NCI-H2107 (cell line): ENCODE measurements at places on chromosomes 13 and 19.

DNA sequence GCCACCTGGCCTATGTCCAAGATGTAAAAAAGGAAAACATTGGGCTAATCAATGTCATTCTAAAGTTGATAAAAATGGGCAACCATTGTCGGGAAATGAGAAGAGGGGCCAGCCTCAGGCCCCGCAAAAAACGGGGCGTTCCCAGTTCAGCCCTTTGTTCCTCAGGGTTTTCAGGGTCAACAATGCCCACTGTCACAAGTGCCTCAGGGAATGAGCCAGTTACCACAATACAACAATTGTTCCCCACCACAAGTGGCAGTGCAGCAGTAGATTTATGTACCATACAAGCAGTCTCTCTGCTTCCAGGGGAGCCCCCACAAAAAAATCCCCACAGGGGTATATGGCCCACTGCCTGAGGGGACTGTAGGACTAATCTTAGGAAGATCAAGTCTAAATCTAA, 112.5 kb downstream of the ZNF486 start:
- no peak for DNase-seq

- DNase-seq, result no peak
Measured at GRCh38 chr13:32752311-32752710, 166.1 kb downstream of the PDS5B start.

- DNase-seq, result peak; percentile 43
Measured at GRCh38 chr19:12611361-12611699, 610 bp downstream of the ZNF791 start.

DNA sequence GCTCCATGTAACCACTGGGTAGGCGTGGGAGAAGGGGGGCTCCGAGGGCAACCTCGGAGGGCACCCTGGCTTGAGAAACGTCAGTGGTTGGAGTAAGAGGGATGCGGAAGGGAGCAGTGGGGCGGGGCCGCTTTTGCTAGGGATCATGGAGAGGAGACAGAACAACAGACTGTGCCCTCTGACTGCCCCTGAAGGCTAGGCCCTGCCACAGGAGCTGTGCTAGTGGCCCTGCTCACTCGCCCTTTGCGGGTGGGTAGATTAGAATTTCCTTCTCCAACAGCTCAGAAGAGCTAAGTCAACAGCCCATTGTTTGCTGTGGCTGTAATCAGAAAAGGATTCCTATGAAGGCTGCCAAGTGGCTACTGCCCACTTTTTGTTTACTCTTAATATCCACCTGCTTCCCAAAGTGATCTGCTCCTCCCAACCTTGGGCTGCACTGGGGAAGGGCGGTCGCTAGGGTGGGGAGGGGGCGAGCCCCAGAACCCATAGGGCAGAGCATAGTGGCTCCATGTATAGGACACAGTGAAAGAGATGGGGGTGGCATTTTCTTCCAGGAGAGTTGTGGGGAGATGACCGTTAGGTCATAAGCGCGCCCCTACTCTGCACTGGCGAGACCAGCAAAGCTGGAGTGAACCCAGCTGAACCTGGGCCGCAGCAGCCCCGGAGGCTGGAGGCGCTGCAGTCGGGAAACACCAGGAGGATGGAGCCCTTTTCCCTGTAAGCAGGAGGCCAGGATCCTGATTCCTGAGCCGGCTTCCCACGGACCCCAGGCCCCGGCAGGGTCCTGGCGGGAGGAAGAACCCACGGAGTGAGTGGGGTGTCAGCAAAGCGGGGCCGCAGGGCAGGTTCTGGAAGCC, 1.9 kb upstream of the C1QTNF9 start:
- DNase-seq, result no peak

DNA sequence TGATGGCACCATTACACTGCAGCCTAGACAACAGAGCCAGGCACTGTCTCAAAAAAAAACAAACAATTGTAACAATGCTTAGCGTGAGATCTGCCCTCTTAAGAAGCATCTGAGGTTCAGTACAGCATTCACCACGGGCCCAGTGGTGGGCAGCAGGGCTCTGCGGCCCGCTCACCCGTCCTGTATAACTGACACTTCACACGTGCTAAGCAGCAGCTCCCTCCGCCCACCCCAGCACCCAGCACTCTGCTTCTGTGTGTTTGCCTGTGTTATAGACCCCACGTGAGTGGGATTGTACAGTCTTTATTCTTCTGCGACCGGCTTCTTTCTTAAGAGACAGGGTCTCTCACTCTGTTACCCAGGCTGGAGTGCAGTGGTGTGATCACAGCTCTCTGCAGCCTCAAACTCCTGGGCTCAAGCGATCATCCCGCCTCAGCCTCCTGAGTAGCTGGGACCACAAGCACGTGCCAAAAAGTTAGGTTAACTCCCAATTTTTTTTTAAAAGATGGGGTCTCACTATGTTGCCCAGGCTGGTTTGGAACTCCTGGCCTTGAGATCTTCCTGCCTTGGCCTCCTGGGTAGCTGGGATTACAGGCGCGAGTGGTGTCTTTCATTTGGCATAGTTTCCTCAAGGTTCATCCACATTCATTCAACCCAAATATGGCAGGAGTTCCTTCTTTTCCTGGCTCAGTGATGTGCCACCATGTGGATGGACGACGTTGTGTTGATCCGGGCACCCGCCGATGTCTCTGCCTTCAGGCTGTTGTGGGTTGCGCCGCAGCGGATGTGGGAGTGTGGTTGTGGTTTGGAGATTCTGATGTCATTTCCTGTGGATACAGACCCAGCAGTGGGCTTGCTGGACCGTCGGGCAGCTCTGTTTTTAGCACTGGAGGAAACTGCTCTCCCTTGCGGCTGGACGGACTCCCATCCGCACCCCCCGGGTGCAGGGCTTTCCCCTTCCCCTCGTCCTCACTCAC, 170.0 kb downstream of the KDM4B start:
- DNase-seq, result no peak

DNA sequence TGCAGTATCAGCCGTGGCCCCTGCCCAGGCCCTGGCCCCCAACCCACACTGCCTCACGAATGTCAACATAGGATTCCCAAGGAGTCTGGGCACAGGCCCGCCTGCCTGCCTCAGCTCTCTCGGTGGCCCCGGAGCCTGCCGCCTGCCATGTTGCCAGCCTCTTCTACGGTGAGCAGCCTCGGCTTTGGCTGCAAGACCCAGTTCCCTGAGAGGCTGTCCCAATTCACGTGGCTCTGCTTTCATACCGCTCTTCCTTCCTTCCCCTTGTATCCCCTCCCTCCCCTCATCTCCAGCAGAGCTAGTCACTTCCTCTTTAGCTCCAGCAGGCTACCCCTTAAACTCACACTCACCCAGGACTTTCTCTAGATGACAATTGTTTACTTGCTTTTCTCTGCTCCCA, 42.7 kb downstream of the SERP2 start:
- no peak for DNase-seq

GRCh38 chr19:2045501-2046045, 5.5 kb downstream of the MKNK2 start:
- no peak for DNase-seq

DNA sequence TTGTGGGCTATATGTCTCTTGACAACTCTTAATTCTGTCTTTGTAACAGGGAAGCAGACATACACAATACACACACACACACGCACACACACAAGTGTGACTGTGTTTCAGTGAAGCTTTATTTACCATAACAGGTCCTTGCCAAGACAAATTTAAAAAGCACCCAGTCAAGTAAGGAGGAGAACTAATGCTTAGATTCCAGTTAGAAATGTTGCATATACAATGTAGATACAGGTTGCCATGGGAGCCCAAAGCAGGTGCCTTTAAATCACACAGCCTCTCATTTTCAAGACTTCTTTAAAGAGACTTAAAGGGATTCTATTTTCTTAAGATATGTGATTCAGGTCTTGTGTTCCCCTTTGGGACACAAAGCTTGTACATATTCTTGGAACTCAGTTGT, 1551.9 kb downstream of the EFNB2 start:
- DNase-seq, result no peak

- no peak for DNase-seq
Measured at GRCh38 chr13:46644816-46645215, 91.8 kb downstream of the LRCH1 start.

- no peak for DNase-seq
Measured at GRCh38 chr13:37598597-37598996, at the start of gene POSTN. Gene POSTN, minus strand, starts transcription at chr13:37598768. Its CDS starts 42 bp downstream, at chr13:37598726.

DNA sequence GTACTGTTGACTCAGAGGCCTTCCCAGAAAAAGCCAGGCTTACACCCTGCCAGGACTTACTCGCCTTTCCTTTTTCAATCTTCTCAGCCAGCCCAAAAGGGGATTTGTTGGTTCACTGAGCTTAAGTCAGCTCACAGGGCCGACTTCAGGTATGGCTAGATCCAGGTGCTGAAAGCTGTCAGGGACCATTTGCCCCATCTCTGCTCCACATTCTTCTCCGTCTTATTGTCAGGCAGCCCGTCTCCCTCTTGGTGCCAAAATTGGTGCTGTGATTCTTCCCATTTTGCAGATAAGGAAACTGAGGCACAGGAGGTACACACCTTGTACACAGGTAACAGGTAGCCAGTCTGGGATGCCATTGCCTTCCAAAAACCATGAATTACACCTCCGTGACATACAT, 2.4 kb downstream of the C19orf38 start:
- no peak for DNase-seq

DNA sequence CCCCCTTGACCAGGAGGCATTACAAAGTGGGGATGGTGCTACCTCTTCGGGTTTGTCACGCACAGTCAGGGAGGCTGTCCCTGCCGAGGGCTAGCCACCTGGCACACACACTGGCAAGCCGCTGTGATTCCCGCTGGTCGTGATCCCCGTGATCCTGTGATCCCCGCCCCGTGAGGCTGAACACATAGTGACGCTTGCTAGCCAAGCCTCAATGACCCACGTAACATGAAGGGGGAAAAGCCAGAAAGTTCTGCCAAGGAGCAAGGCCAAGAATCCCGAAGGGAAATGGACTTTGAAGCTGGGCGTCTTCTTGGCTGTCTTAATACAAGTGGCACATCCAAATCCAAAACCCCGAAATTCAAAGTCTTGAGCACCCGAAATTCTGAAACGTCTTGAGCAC, 13.7 kb downstream of the LDLR start:
- DNase-seq, result no peak

DNA sequence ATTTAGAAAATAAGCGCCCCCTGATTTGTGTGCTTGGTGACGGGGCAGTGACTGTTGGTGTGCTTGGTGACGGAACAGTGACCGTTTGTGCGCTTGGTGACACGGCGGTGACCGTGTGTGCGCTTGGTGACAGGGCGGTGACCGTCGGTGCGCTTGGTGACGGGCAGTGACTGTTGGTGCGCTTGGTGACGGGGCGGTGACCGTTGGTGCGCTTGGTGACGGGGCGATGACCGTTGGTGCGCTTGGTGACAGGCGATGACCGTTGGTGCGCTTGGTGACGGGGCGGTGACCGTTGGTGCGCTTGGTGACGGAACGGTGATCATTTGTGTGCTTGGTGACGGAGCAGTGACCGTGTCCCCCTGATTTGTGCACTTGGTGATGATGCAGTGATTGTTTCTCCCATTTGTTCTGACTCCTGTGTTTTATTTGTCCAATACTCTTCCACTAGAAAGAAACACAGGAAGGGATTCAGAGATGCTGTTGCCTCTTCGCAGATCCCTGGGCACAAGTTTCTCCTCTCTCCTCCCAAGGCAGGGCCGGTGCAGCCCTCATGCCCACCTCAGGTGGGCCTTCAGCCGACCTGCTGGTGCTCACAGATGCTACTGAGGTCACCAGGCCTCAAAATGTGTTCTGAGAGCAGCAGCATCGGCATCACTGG, 128.3 kb downstream of the ATP11A start:
- DNase-seq, result no peak
